Karpas-422 (cell line): ENCODE measurements at places on chromosomes 5 and 9.

GRCh38 chr9:111179577-111179976, 141.3 kb upstream of the LPAR1 start:
- H3K27ac ChIP-seq = no peak overlapping the region
- no peak for DNase-seq
- H3K4me1 ChIP-seq = no peaks in the 10 kb centered on the region
- no peaks in the 10 kb centered on the region for H3K36me3 ChIP-seq
- no peaks in the 10 kb centered on the region for H3K27me3 ChIP-seq

- no peak overlapping the region for H3K27ac ChIP-seq
- no peak for DNase-seq
- peaks cover 23% of the 10 kb centered on the region for H3K36me3 ChIP-seq
- no peaks in the 10 kb centered on the region for H3K27me3 ChIP-seq
- H3K4me1 ChIP-seq = peaks cover 24% of the 10 kb centered on the region
Observed at GRCh38 chr9:136725612-136726011, 13.2 kb downstream of the DIPK1B start.

DNA sequence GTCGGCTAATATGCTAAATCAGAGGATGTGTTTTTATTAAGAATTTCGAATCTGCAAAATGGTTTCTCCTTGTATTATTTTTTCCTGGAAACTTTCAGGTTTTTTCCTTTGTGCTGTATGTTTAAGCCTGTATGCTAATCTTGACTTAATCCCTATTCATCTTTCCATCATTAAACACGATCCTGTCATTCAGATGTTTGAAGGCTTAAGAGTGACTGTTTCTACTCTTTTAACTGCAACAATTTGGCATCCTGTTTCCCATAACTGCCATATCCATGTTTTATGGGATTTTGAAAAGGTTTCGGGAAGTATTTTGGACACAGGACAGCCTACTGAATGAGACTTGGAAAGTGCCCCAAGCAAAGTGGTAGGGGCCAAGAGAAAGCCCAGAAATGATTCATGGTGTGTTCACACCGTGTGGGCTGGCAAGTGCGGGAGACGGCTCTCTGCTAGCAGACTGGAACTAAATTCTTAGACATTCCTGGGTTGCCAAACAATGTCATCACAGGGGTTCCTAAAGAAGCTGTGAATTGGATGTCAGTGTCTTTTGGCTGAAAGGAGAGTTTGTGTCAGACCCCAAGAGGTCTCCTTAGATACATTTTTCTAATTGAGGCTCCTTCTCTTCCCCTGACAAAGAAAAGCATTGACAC, 125.4 kb upstream of the ADAMTS16 start:
- no peak overlapping the region for H3K27ac ChIP-seq
- no peaks in the 10 kb centered on the region for H3K36me3 ChIP-seq
- DNase-seq = no peak
- H3K4me3 ChIP-seq = no peak overlapping the region
- no peaks in the 10 kb centered on the region for H3K4me1 ChIP-seq
- no peaks in the 10 kb centered on the region for H3K27me3 ChIP-seq

DNA sequence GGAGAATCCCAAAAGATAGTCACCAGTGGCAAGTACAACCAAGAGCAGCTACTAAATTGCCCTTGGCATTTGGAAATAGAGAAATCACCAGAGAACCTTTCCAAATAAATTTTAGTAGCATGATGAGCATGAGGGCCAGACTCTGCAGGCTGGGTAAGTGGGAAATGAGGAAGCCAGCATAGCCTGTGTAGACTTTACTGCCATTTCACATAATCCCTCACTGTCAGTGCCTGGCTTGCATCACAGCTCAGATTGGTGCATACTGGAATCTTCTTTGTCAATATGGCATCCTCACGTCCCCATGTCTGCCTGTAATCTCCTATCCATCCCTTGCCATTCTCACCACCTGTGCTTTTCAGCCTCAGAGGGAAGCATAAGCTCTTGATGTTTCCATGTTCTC, 14.5 kb downstream of the GRAMD2B start:
- H3K36me3 ChIP-seq = no peaks in the 10 kb centered on the region
- no peaks in the 10 kb centered on the region for H3K27me3 ChIP-seq
- no peak overlapping the region for H3K4me3 ChIP-seq
- H3K4me1 ChIP-seq = no peaks in the 10 kb centered on the region
- H3K27ac ChIP-seq = no peak overlapping the region
- no peak for DNase-seq

- no peaks in the 10 kb centered on the region for H3K36me3 ChIP-seq
- H3K27ac ChIP-seq = no peak overlapping the region
- no peaks in the 10 kb centered on the region for H3K27me3 ChIP-seq
- H3K4me3 ChIP-seq = no peak overlapping the region
- DNase-seq = no peak
- H3K4me1 ChIP-seq = no peaks in the 10 kb centered on the region
Observed at GRCh38 chr5:144209361-144209760, 38.7 kb downstream of the KCTD16 start.

DNA sequence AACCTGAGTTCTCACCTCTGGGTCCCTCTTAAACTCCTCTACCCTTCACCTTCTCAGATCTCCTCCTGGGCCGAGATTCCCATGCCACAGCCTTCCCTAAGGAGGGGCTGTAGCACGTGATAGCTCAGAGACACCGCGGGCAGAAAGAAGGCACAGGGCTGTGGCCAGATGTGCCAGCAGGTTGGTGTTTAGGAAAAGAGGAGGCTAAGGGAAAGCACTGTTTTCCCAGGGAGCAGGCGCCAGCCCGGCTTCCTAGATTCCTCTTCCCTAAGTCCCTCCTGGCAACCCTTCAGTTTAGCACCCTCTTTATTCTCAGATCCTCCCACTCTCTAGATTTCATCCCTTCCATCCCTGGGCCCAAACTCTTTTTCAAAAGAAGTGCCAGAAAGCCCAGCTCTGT, 59.4 kb upstream of the CCNG1 start:
- no peaks in the 10 kb centered on the region for H3K27me3 ChIP-seq
- no peaks in the 10 kb centered on the region for H3K36me3 ChIP-seq
- no peak for DNase-seq
- H3K27ac ChIP-seq = no peak overlapping the region
